ENCODE measurements at places on chromosomes 2 and 18.

- no peak for DNase-seq
These were observed 50.7 kb downstream of the METTL8 start for GRCh38 chr2:171383134-171383533.

DNA sequence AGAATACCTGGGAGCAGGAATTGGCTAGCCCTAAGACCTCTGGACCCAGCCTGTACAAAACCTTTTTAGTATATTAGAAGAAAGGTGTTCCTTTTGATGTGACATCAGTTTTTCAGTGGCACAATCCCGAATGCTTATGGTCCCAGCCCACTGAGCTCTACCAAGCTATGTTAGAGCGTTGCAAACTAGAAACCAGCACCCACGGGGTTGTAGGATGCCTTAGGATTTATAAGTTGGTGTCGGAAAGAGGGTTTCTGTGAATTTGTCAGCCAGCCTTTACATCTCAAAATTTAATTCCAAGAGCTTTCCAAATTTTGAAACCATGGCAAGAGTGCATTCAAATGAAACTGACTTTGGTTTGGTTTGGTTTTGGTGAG, 499 bp upstream of the LMAN1 start:
- no peak for DNase-seq

DNA sequence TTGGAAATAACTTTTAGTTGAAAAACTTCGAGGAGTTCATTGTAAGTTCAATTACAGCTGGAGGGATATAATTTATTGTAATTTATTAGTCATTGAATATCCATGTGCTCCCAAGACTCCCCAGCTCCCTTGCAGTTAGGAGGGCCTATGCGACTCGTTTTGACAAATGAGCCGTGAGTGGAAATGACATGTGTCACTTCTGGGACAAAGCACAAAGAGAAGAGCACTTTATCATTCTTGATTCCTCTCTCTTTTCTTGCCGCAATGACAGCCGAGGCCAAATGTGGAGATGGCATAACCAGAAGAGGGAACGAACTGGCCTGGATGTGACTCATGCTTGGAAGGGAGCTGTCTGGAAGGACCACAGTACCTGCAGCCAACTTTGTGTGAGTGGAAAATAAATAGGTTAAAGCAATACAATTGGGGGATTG, 44.2 kb upstream of the ITSN2 start:
- DNase-seq = no peak

- no peak for DNase-seq
These were observed 133.4 kb downstream of the AFF3 start for GRCh38 chr2:100008956-100009355.

DNA sequence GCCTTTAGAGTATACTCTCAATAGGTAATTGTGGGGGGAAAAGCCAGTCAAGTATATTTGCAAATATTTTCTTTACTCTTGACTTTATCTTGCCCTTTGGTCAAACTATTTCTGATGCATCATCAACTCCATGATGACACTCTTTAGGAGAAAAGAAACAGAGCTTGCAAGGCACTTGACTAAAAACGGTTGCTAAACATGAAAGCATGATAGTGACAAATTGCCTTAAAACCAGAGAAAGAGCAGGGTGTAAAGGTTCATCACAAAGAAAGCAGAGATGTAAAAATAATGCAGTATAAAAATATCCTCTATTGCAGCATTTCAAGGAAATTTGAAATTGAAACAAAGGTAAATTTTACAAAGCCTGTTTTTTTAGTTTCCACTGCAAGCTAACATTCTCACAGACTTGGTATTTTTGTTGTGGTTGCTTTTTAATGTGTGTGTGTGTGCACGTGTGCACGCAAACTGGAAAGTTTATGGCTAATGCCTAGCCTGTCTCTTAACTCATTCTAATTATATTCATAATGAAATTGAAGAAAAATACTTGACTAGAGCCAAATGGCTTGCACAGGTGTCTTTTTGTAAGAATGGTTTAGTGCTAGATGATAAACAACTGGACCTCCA, 503.6 kb downstream of the ARHGAP15 start:
- no peak for DNase-seq

- no peak for DNase-seq
These were observed 226.2 kb downstream of the MC4R start for GRCh38 chr18:60146220-60146960.

DNA sequence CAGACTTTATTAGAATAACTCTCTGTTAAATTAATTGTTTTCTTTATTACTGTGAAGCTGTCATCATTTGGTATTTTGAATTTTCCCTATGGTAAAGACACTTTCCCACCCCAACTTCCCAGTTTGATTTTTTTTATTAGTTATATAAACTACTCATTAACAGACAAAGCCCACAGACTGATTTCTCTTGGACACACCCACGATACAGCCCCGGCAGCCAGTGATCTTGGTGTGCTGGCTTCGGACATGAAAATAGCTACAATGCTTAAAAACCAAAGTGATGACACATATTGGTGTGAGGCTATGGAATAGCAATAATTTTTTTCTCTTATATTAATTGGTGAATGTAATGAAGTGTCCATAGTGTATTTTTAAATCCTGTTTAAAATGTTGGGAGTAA, 225.4 kb upstream of the SIX3 start:
- DNase-seq = no peak

GRCh38 chr2:73842739-73843019, 13.9 kb downstream of the STAMBP start:
- no peak for DNase-seq

- peak; percentile 59 for DNase-seq
These were observed 17.1 kb upstream of the VPS4B start for GRCh38 chr18:63439334-63439733.

- DNase-seq = no peak
These were observed 8.7 kb upstream of the WIPF1 start for GRCh38 chr2:174606336-174606735.

DNA sequence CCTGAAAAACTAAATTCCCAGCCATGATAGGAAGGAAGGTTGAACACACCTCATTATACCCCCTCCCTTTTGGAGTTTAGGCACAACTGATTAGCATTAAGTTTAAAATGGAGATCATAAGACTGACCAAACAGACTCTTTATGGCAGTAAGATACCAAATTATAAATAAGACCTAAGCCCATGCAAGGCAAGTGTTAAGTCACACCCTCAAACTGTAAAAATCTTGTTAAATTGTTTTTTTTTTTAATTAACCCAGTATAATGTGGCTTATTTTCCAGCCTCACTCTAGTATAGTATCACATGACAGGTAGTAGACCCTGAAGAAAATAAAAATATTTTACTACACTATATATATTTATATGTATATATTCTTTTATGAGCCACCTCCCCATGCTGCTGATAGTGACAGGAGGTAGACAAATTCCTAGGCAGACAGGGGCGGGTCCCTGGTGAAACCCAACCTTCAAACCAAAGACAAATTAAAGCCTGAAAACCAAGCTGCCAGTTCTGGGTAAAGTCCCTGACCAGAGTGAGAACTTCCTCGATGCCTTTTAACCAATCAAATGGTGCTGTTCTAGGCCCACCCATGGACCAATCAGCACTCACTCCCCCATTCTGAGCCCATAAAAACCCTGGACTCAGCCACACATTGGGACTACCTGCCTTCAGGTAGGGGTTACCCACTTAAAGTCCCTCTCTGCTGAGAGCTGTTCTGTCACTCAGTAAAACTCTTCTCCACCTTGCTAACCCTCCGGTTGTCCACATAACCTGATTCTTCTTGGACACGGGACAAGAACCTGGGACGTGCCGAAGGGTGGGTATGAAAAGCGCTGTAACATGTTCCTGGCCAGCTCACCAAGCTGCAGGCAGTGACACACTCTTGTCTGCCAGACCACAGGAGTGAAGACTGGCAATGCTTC, 123.9 kb upstream of the B3GNT2 start:
- DNase-seq = no peak

GRCh38 chr18:63258749-63259566, 60.6 kb downstream of the BCL2 start:
- DNase-seq = peak; percentile 12

DNA sequence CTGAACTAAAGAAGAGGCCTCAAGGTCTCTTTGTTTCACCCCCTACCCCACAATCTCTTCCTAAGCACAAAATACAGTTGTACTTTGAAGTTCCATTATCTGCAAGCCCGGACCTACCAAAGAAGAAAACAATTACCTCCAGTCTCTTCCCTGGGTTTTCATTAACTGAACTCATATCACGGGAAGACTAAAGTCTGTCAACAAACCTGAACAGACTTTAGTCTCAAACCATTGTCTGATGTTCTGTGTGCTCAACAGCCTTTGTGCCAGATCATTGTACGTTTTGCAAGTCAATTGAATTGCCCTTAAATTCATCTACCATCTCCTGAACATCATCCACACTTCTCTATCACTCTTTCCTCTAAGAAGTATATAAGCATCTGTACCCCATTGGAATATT, 1021.9 kb upstream of the CDH2 start:
- DNase-seq = no peak

DNA sequence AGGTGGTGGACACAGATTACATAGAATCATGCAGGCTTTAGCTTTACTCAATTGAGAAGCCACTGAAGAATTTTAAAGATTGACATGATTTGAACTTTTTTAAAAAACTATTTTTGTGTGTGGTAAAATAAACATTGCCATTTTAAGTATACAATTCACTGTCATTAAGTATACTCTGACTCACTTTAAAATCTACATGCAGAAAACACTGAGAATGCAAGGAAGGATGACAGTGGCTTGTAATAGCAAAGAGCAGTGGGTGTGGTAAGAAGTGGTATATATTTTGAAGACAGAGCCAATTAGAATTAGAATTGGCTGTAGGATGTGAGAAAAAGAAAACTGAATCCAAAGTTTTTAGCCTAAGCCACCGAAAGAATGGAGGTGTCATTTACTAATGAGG, 14.9 kb downstream of the TRMT61B start:
- DNase-seq = no peak
